Stimulated activated CD4-positive, alpha-beta T cell treated with anti-CD3 and anti-CD28 coated beads, Interleukin-12 subunit alpha, Interleukin-12 subunit beta, amount 100 ng/mL, for 24 hours (primary cell): ENCODE measurements at places on chromosomes 16 and 17.

DNA sequence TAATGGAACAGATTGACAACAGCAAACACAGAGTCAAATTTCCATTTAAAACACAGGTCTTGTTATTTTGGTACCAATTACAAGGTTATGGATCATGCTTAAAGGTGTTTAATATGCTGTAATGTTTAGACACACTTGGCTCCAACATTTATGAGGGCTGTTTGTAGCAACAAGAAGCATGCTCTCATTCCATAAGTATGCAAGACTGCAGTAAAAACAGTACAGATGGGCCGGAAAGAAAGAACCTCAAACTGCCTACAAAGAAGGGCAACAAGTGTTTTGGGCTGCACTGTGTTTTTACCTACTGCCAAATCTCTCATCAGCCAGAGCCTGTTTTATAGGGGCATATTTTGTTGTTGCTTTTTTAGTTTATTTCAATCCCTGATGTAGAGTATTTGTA is 100.5 kb upstream of the HS3ST3A1 start:
- DNase-seq, result no peak

GRCh38 chr16:11251525-11252481 is 4.2 kb downstream of the SOCS1 start:
- peak; percentile 70 for DNase-seq

GRCh38 chr16:72937916-72938794 is 109.8 kb downstream of the ZFHX3 start:
- DNase-seq, result no peak

GRCh38 chr17:41939044-41939692 is 8.8 kb downstream of the ODAD4 start:
- DNase-seq, result no peak
